Activated CD8-positive, alpha-beta T cell treated with anti-CD3 and anti-CD28 coated beads, Interleukin-2, amount 10 ng/mL, durations not matched to agents 7 days and 5 days (primary cell): ENCODE measurements at places on chromosomes 3 and 15. TPM values are rescaled to one million over a fixed set of nuclear protein-coding genes. Genes with fewer than 3 reads are reported as not detected.

- DNase-seq: no peak
- H3K36me3 ChIP-seq: peaks cover 14% of the 10 kb centered on the region
- no peak overlapping the region for H3K27ac ChIP-seq
- H3K4me1 ChIP-seq: peaks cover 10% of the 10 kb centered on the region
- H3K27me3 ChIP-seq: peaks cover 24% of the 10 kb centered on the region
- no peak overlapping the region for H3K4me3 ChIP-seq
Measured at GRCh38 chr15:89812011-89812846, 2.4 kb downstream of the ANPEP start.

DNA sequence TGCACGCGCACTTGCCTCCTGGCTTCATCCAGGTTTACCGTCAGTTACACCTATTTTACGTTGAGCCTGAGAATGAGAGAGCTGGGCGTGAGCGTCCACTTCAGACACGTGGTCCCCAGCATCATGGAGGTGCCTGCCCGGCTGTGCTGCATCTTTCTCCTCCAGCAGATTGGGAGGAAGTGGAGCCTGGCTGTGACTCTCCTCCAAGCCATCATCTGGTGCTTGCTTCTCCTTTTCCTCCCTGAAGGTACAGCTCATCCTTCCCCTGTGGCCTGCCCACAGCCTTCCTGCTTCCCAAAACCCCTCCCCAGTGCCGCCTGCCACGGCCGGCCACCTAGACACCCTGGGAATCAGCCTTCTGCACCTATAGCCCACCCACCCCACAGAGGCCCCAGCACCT lies 31.6 kb downstream of the SLC22A14 start:
- no peak for DNase-seq
- H3K36me3 ChIP-seq: no peaks in the 10 kb centered on the region
- H3K4me1 ChIP-seq: no peaks in the 10 kb centered on the region
- no peak overlapping the region for H3K4me3 ChIP-seq
- no peak overlapping the region for H3K27ac ChIP-seq

GRCh38 chr15:86802244-86802643 lies 722.6 kb downstream of the AGBL1 start:
- H3K36me3 ChIP-seq: no peaks in the 10 kb centered on the region
- H3K27me3 ChIP-seq: no peaks in the 10 kb centered on the region
- no peak overlapping the region for H3K4me3 ChIP-seq
- no peak for DNase-seq

- H3K4me1 ChIP-seq: no peaks in the 10 kb centered on the region
- peaks cover 8% of the 10 kb centered on the region for H3K27me3 ChIP-seq
- no peak overlapping the region for H3K27ac ChIP-seq
Measured at GRCh38 chr15:78663703-78664102, 22.7 kb upstream of the CHRNB4 start.

ALDH1A3 gene
- total RNA-seq: not detected
